ENCODE measurements at places on chromosomes 6 and 20.

DNA sequence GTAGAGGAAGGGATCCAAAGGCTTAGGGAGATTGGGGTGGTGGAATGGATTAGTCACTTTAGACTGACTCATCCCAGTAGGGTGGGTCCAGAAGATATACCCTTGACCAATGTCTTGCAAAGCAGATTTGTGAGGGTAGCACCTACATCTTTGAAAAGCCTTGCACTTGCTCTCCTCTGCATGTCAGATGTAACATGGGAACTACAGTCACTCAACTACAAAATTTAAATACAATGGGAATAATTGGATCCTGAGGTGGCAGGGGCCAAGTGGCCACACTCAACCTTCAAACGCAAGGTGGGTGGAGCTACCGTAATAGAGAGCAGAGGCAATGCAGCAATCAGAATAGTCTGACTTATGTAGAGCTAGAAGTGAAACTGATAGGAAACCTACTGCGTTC is 71.2 kb downstream of the ME1 start:
- no peak for DNase-seq

DNA sequence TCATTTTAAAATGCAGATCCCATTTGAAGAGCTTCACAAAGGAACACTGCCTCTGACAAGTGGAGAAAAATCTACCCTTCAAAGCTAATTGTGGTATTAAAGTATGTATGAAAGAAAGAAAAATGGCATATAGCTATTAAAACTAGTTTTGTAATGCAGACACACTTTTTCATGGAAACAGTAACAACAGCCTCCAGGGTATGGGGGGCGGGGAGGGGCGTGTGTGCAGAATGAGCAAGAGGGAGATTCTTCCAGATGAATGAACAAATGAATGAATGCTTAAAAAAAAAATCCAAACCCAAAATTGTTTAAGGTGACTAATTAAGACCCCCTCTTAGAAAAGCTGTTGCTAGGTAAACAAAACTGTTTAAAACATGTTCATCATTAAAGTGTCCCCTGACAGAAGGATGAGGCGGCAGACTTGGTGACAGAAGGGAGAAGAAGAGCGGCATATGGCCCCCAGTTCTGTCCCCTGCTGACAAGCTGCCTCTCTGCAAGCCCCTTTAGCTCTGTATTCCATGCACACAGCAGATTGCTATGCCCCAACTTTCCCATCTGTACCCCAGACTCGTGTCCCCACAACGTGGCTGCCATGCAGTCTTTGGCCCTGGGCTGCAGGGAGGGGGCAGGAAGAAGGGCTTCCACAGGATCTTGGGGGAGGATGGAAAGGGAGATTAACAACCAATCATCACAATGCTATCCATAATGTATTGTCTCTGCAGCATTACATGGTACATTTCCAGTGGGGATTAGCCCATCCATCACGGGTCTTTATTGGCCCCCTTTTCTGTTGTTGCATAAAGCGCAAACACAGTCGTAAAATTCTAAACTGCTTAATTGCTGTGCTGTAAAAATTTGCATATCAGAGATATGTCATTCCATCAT is 108.4 kb upstream of the OLIG3 start:
- no peak for DNase-seq

GRCh38 chr6:17483391-17484016 is 90.1 kb downstream of the CAP2 start:
- DNase-seq: no peak

- no peak for DNase-seq
Measured at GRCh38 chr20:4076671-4077070, 61.3 kb upstream of the RNF24 start.

- DNase-seq: peak; percentile 35
Measured at GRCh38 chr6:150068720-150069648, at the start of gene ULBP3. TSS of gene ULBP3 (minus strand) at chr6:150069121. CDS start at chr6:150069066, 55 bp downstream.

DNA sequence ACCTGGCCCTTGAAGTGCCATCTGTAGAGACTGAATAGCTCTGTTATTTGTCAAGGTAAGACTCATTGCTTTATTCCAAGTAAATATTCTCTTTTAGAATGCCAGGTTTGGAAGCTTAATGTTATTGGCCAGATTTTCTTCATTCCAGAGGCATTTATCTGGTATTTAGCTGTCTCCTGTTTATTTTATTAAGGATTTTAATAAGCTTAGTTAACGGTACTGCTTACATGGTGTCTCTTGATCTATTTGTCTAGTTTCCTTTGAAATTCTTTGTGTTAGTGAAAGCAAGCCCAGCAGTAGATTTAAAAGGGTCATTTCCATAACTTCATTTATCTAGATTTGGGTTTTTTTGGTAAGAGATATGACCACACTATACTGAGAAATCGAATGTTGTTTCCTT is 7.7 kb downstream of the RALY start:
- no peak for DNase-seq

DNA sequence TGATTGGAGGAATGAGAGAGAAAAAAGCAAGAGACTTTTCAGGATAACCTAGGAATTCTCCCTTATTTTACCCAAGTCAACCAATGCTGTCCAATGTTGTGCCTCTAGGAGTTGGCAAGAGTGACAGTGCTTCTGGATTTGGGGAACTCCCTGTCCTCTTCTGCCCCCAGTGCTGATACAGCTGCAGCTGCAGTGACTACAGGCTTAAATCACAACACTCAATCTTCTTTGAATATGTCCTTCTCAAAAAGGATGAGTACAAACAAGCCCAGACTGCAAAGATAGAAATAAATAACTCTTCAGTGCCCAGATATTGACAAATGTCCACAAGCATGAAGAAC is 141.0 kb upstream of the COL21A1 start:
- no peak for DNase-seq

DNA sequence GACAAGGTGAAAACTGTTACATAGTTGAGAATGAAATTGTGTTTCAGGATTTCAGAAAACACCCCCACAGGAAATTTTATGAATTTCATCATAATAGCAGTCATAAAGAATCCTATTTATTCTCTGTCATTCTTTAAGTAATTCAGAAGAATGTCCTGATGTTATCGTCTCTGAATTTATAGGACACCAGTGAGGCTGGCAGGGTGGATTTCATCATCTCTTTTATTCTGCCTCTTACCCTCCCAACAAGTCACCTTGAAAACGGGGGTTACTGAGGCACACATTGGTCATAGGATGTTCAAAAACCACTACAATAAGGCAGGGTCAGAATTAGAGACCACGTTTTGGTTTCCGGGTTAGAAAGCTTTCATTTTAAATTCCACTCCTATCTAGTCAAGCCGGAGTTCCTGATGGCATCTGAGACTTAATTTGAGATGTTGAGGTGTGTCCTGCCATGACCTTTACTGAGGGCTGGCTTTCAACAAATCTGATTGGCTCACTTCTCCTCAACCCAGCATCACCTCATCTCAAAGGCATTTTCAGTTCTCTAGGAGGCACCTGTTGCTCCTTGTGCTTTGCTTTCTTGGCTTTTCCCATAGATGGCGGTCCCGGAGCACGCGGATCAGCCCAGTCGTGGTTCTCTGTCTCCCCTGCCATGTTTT is 230.6 kb upstream of the SUPT3H start:
- DNase-seq: no peak

- DNase-seq: no peak
Measured at GRCh38 chr20:41340327-41341055, at the start of gene LPIN3. TSS of gene LPIN3 (plus strand) at chr20:41340821. CDS start at chr20:41345804, 4,983 bp downstream.

DNA sequence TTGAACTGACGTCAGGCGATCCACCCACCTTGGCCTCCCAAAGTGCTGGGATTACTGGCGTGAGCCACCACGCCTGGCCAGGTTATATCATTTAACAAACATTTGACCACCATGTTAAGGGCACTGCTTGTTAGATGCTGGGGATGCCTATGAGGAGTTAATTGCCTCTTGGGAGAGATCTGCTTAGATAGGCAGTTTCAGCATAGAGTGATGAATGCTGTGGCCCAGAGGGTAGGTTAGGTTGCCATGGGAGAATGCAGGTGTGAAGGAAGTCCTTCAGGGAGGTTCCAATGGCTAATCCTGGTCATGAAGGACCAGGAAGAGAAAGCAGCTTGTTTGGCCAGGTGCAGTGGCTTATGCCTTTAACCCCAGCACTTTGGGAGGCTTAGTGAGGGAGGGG is 17.0 kb downstream of the PHF20 start:
- DNase-seq: no peak

DNA sequence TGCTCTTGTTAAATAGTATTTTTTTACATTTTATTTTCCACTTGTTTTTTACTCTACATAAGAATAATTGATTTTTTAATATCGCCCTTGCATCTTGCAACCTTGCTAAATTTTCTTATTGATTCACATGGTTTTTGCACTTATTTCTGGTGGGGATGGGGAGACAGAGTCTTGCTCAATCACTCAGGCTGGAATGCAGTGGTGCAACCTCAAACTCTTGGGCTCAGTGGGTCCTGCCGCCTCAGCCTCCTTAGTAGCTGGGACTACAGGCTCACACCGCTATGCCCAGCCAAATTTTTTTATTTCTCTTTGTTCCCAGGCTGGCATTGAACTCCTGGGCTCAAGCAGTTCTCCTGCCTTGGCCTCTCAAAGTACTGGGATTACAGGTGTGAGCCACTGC is 30.3 kb downstream of the LIN28B start:
- no peak for DNase-seq

DNA sequence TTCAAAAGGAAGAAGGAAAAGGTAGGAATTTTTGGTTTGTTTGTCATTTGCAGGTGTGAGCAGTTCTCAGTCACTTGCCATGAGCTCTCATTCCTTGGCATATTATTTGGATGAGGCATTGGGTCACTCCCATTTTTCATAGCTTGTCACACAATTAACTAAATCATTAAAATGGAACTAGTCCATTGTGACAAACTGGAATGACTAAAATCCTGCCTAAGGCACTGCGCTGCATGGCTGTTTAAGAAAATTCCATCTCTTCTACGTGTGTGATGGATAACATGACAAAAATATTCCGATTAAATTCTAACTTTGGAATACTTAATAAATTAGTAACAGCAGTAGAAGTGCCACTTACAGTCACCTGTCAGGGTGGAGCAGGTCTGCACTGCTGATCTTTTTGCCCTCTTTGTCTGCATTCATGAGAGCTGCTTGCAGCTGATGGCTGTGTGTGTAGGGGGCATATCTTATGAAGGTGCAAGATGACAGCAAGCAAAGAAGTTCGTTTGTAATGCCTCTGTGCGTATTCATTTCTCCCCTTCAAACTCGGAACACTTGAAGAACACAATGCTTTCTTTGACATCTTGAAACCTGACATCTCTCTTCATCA is 1292.6 kb upstream of the MAP3K7 start:
- DNase-seq: no peak

- DNase-seq: no peak
Measured at GRCh38 chr20:33443006-33443511, 504 bp downstream of the SNTA1 start.

DNA sequence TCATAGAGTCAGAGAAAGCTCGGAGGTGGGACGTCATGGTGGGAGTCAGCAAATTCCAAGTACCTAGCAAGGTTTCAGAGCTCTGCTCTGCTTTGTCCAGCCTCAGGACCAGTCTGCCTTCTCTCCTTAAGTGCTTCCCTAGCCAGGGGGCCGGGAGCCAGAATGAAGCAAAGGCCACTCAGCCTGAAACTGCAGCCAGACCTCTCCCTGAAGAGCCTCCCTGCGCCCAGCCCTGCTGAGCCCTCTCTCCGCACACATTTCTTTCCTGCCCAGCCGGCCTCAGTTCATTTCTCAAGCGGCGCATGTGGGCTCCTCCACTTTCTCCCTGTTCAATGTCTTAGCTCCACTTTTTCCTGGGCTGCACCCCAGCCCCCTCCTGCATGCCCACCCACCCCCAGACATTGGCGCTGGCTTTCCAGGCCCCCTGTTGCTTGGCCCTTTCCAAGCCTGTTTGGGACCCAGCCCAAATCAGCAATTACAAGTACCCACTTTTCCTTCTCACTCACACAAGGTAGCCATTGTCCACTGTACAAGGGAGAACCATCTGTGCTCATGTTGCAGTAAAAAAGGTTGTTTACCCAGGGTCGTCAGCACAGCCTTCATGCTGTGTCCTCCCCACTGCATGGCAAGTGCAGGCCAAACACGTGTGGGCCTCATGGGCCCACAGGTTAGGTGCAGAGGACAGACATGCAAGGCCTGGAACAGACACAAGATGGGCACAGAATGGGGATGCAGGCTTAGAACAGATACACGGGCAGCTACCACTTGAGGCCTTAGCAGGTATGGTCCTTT is 147.1 kb downstream of the MRPL14 start:
- no peak for DNase-seq

DNA sequence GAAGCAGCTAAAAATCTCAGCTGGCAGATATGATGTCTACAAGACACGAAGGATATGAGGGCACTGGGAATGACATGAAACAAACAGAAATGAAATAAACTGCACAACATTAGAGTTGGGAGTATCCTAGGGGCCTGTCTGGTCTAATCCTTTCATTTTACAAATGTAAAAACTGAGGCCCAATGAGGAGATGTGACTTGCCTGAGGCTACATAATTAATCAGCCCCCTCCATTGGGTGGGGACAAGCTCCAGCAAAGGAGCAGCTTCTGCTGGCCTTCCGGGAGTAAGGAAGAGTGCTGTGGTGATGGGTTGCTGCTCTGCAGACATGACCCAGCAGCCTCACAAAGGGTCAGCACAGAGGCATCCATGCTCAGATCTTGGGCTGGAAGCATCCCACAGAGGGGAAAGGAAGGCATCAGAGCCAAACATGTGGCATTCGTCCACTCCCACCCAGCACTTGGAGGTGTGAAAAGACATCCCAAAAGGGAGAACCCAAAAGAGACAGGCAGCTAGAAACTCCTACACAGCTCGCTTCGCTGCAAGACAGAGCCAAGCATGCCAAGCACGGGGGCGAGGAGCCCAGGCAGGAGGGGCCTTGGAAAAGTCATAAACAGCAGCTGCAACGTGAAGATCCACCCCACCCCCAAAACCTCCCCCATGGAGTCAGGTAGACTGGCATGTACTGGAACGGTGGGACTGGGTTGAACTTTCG is 183.7 kb downstream of the UNC5CL start:
- DNase-seq: no peak

GRCh38 chr20:37886851-37887297 is 16.1 kb upstream of the VSTM2L start:
- DNase-seq: no peak

DNA sequence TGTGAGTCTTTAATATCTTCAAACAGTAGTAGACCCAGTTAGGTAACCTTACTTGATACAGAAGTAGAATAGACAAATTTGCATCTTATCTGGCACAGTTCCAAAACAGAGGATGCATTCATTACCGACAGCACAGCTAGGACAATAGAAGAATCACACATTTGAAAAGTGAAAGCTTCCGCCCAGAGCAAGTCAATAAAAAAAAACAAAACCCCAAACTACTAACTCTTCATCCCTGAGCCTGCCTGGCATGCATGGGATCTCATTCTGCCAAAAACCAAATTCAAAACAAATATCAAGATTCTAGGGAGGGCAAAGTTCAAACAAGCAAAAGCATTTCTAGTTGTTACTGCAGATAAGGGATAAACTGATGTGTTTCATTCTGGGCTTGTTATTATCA is 235.4 kb downstream of the BTBD9 start:
- no peak for DNase-seq

DNA sequence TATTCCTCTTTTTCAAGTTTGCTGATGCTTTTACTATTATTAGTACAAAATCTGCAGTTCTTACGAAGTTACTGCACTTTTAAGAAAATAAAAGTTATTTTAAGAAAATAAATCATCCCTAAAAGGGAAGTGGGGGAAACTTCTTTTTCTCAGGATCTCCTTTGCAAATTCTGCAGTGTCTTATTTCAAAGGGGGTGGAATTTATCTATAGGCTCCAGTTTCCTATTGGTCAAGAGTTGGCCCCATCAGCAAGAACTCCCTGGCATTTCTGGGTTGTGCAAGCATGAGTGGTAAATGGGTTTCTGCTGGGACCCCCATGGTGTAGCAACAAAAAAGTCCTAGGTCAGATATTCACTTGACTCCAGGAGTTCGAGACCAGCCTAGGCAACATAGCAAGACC is 136.3 kb upstream of the PRDM1 start:
- DNase-seq: no peak

- DNase-seq: no peak
Measured at GRCh38 chr6:46584586-46584985, 68.0 kb downstream of the CYP39A1 start.
